ENCODE measurements at places on chromosomes 7 and 10.

GRCh38 chr7:108650467-108650866 is 80.8 kb downstream of the DNAJB9 start:
- no peak for DNase-seq

DNA sequence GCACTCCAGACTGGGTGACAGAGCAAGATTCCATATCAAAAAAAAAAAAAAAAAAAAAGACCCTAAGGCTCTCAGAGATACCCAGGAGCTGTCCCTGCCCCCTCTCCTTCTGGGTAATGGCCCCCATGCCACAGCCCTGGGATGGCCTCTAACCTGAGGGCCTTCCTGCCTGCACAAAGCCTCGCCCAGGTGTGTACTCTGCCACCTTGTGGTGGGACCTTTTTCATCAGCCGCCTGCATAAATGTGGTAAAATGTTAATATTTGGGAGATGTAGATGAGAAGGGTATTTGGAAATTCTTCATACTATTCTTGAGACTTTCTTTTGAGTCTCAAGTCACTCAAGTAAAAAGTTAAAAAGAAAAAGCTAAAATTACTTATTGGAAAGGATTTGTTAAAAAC is 46.3 kb upstream of the RNF216 start:
- peak; percentile 40 for DNase-seq

DNA sequence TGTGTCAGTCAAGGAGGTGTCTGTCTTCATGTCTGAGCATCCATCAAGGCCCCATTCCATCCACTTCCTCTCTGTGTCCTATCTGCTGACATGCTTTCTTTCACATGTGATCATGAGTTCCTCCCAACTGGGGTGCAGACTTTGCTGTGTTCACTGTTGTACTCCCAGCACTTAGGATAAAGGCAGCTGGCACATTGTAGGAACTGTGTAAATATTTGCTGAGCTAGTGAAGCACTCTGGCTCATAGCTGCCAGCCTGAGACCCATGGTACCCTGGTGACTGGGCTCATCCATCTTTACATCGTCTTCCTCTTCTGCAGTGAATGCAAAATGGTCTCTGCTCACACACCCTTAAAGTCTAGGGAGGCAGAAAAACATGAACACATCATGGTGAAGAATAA is 242.2 kb upstream of the IGFBP3 start:
- DNase-seq, result no peak

- no peak for DNase-seq
Observed at GRCh38 chr7:79459381-79459780, 5.9 kb upstream of the MAGI2 start.

- DNase-seq, result no peak
Observed at GRCh38 chr7:116194115-116194514, 16.2 kb upstream of the TES start.

GRCh38 chr7:154985230-154985629 is 17.7 kb downstream of the PAXIP1 start:
- no peak for DNase-seq

DNA sequence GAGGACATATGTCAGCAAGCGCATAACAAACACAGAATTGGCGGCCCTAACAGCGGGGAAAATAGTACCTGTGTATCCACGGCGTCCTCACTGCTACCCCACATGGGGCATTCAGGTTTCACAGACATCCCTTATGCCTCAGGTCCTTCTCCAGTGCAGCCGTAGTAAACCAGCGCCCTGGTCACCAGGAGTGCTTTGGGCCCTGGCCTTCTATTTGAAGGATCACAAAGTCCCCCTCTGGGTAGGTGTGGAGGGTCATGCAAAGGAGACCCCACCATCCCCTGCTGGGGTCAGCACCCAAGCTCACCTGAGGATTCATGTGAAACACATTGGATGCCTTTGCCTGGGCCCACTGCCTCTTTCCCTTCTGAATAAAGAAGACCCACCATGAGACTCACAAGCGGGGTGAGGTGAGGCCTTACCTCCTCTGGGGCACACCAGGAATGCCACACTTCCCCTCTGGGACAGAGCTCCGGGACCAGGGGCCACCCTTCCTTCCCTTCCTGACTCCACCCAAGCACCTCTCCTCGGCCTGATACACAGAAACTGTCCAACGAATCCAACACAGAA is 18.8 kb downstream of the CLRN3 start:
- no peak for DNase-seq

DNA sequence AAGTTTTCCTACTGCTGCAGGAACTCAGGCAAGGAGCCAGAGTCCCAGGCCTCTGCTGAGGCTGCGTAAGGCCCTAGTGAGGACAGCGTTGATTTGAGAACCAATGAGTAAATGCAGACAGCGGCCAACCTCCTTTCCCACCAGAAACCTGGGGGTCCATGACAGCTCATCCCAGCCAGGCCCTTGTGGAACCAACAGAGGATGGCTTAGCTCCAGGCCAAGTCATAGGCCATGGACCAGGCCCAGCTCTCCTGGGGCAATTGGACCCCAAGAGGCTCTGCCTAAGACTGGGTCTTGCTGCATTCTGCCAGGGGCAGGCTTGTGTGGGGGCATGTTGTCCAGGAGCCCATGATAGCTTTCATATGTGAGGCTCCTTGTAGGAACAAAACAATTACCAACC is 65.4 kb upstream of the PPP1R3C start:
- DNase-seq, result no peak

DNA sequence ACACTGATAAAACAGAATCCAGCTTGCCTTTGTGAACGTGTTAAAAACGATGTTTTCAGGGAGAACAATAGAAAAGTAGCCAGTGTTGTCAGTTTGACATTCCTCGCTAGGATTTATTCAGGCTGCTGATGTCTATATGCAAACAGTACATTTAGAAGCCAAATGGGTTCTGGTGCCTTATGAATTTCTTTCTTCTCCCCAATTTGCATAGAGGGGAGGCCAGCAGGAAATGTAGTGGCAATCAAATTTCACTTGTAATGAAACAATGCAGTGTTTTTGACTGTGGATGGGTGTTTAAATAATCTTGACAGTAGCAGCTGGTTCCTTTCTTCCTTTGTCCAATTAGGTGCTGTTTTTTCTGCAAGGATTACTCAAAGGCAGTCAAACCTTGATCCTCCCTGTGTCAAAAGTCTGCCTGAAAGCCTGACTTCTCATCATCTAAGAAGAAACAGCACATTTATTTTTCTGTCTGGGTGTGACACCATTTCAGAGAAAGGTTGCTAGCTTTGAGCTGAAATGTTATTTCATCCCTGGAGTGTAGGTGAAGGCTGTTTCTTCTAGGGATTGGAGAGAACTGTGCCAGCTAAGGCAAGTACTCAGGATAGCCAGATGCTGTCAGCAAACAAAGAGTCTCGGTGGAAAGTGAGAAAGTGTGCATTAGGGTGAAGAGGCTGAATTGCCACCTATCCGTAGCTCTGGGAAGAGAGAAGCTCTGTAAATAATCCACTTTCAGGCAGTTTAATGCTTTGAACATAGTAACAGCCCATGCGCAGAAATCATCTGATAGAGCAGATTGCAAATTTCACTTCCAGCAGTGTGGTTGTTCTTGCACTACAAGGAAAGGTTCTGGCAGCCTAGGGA is 36.6 kb upstream of the ZNRF2 start:
- DNase-seq, result no peak

- no peak for DNase-seq
Observed at GRCh38 chr10:62166331-62167131, 102.1 kb downstream of the RTKN2 start.

DNA sequence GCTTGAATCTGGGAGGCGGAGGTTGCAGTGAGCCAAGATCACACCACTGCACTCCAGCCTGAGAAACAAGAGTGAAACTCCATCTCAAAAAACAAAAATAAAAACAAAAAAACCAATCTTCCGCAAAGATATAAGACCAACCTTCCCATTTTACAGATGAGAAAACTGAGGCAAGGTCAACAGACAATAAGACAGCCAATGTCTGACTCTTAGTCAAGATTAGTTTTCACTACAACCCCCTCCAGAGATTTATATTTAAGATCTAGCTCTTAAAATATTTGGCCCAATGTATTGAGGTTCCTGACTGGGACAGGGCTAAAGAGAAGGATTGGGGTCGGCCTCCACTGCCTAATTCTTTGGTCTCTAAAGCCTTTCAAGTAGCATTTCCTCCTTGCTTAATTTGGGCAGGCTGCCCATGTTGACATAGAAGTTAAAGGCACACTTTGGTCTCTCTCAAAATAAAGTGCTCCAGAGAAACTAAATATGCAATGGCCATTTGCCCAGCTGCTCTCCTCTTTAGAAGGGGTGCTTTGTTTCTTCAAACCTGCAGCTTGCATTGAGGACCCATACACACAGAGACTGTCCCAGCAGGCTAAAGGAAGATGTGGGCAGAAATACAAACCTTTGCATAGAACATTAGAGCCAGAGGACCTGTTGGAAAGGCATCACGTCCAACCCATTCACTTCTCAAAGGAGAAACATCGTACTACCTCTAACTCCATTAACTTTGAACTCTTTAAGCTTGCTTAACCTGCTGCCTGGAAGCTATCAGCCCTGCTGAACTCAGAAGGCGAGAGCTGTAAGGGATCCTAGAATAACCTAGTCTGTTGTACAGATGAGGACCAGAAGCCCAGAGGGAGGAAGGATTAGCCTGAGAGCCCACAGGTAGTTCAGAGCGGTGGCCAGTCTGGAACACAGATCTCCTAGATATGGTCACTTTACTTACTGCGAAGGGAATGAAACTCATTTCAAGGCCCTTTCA is 3.9 kb downstream of the TECTB start:
- DNase-seq, result no peak

DNA sequence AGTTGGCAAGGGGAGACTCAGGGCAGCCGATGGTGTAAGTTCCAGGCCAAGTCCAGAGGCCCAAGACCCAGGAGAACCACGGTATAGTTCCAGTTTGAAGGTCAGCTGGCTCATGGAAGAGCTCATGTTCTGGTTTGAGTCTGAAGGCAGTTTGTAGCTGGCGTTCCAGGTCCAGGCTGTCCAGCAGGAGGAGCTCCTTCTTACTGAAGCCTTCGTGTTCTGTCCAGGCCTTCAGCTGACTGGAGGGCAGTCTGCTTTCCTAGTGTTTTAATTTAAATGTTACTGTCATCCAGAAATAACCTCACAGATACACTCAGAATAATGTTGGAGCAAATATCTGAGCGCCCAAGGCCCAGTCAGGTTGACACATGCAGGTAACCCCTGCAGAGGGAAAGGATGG is 4.2 kb downstream of the SUN1 start:
- DNase-seq, result no peak

- no peak for DNase-seq
Observed at GRCh38 chr7:102912742-102913141, at the start of gene LRRC17. Gene LRRC17 (plus strand): TSS chr7:102913000. CDS start chr7:102933914, 20,914 bp downstream.

- DNase-seq, result no peak
Observed at GRCh38 chr10:62873866-62874265, 57.7 kb upstream of the EGR2 start.

- DNase-seq, result no peak
Observed at GRCh38 chr10:112335111-112335867, 38.6 kb upstream of the ACSL5 start.

GRCh38 chr7:55171157-55171556 is 152.3 kb downstream of the EGFR start:
- no peak for DNase-seq

GRCh38 chr10:114392112-114392835 is 12.0 kb downstream of the AFAP1L2 start:
- no peak for DNase-seq

Data from central memory CD4-positive, alpha-beta T cell (primary cell).